Esophagus squamous epithelium (tissue), 5 donors: ENCODE measurements at places on chromosomes 4 and X.

- no peak for DNase-seq
These were observed 3.9 kb upstream of the TMPRSS11B start for GRCh38 chr4:68249434-68249833.

DNA sequence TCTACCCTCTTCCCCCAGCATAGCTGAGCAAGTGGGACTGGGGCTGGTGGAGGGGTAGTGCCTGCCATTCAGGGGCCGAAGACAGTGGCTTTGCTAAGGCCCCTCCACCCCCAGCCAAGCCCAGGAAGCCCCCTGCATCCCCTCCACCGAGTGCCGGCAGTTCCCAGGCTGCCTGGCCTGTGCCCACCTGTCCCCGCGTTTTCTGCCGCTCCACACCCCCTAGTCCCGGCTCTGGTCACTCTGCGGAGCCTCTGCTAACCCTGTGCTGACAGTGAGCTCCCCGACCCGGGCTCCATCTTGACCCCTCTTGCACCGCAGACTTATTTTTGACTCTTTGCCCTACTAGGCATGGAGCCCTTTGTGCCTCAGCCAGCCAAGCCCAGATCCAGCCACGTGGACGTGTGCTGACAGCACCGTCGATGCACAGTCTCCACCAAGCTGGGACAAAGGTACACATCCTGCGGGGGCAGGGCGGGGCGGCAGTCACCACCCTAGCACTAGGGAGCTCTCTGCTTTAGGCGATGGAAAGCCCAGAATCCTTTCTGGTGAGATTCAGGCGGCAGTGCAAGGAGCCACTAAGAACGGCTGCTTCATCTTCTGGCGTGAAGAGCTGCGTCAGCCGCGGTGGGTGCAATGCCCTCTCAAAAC, 96.6 kb downstream of the PHKA2 start:
- DNase-seq: no peak

DNA sequence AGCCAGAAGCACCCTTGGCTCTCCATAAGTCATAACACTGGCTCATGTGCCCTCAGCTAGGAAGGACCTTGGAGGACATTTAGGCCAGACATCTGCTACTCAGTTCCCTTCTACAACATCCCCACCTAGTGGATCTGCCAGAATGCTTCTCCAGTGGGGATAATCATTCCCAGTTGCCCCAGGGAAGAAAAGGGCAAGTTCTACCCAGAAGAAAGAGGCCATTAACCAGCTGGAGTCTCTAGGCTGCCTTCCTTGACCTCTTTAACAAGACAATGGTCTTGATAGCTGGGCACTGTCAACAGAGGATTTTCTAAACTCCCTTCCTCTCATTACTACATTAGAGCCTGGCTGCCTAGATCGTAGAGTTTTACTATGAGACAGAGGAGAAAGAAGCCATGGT, 42.0 kb downstream of the LGI2 start:
- no peak for DNase-seq

DNA sequence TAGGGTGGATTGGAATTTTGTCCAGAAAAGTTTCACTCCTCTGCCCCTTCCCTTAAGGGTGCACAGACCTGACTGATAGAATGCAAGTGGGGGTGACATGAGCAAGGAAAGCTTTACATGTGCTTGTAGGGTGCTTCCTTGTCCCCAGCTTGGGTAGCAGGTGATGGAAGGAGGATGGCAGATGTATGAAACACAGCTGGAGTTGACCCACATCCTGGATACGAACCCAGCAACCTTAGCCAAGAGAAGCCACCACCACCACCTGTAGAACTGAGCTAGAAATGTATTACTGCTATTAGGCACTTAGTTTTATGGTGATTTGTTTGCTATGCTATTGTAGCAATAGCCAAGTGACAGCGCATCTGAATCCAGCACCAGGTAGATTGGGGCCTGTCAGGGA, 227.4 kb downstream of the HS3ST1 start:
- DNase-seq: no peak
